ENCODE measurements at places on chromosomes 7 and 10. TPM values are rescaled to one million over a fixed set of nuclear protein-coding genes. Genes with fewer than 3 reads are reported as not detected.

RNF148 gene
- total RNA-seq, result 2.9 TPM

JCAD gene
- total RNA-seq, result under 0.01 TPM

MRC1 gene
- total RNA-seq, result 0.34 TPM

ZNF655 gene
- 58.5 TPM for total RNA-seq

ANKRD61 gene
- not detected for total RNA-seq

PPP1R17 gene
- not detected for total RNA-seq

MEIG1 gene
- 0.34 TPM for total RNA-seq

OR2A12 gene
- total RNA-seq, result not detected

PDLIM1 gene
- 5.1 TPM for total RNA-seq

ANKRD1 gene
- total RNA-seq, result not detected

HMX3 gene
- not detected for total RNA-seq

TBX20 gene
- not detected for total RNA-seq

PHYHIPL gene
- not detected for total RNA-seq

NKX6-2 gene
- not detected for total RNA-seq
